ENCODE measurements at places on chromosomes 1 and 21.

DNA sequence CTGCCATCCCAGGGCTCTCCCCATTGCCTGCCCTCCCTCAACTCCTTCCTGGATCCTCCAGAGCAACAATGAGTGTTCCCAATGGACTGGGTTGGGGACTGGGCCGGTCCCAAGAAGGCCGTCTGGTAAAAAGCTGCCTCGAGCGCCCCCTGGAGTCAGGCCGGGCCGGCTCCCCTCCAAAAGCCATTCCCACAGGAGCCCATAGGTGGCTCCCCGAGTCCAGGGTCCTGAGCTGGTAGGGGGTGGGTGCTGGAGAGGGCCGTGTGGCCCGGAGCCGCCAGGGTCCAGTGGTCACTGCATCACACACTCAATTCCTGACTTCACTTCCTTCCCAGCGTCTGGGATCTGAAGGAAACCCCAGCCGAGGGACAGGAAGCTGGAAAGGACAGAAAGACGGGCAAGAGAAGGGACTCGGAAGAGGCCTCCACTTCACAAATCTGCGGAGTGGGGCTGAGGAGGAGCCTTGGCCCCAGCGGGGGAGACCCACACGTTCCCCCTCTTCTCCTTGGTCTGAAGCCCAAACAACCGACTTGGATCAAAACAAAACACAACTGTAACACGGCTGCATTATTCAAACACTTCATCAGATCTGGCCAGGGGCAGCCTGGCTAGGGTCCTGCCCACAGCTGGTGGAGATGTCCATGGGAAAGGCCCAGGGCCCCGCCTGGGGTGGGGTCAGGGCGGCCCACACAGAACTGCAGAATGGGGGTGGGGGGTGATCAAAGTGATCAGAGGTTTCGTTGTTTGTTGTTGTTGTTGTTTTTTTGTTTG, 10.9 kb upstream of the ALDH4A1 start:
- no peak for DNase-seq

DNA sequence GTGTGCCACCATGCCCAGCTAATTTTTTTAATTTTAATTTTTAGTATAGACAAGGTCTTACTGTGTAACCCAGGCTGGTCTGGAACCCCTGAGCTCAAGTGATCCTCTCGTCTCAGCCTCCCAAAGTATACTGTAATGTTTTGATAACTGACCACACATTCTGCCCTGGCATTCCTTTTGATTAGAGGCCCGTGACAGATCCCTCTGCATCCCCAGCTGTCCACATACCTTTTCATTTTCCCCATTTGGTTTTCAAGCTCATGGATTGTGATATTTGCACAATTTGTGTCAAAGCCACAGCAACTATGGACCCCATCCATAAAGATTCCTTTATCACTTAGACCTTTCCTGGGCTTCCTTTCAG, 116.8 kb upstream of the ATP1A1 start:
- DNase-seq = no peak

DNA sequence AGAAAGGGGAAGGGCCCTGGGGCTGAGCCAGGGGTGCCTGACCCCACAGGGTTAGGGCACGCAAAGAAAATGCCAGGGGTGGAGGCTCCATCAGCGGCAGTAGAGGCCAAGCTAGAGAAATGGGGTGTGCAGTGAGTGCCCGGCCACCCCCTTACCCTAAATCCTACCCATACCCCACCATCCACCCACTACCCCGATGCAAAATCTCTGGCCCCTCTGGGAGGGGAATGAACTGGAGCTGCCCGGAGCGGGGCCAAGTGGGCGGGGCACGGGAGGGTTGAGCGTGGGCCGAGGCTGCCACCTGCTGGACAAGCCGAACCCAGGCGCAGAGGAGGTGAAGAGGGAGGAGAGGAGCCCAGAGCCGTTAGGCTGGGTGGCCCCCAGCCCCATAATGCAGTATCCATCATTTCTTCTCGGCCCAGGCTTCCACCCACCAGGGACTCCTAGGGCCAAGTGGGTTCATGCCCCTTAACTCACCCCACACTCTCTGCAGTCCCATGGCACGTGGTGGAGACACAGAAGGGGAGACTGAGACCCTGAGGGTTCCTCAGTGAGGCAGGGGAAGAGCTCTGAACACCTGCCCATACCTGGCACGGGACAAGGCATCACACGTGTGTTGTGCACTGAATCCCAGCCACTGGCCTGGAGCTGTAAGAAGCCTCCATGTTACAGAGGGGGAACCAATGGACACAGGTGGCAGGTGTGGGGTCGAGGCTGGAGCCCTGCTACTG, 1.4 kb upstream of the C1QC start:
- DNase-seq = no peak

- no peak for DNase-seq
These were observed 13.1 kb downstream of the SDC3 start for GRCh38 chr1:30895382-30895943.

GRCh38 chr1:155043793-155044192, 7.3 kb upstream of the ADAM15 start:
- DNase-seq = no peak

- no peak for DNase-seq
These were observed 3.4 kb upstream of the AHDC1 start for GRCh38 chr1:27607239-27607804.

GRCh38 chr21:38081708-38082107, 165.5 kb upstream of the KCNJ6 start:
- no peak for DNase-seq

GRCh38 chr1:118338936-118339335, 153.9 kb upstream of the SPAG17 start:
- no peak for DNase-seq

DNA sequence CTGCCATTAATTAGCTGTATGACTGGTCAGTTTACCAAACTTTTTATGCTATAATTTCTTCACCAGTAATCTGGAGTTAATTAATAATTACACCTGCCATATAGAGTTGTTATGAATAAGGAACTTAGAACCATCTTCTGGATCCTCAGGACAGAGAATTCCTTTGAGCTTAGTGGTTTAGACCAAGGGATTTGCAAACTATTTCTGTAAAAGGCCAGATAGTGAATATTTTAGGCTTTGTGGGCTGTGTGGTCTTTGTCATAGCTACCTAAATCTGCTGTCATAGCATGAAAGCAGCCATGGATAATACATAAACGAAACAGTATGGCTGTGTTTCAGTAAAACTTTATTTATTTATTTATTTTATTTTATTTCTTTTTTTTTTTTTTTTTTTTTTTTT, 9.0 kb downstream of the TIMM17A start:
- no peak for DNase-seq

GRCh38 chr1:65065524-65066418, 82.2 kb upstream of the AK4 start:
- DNase-seq = no peak

GRCh38 chr1:50066806-50067205, 41.9 kb upstream of the ELAVL4 start:
- DNase-seq = no peak

GRCh38 chr21:34342476-34342875, 21.3 kb upstream of the KCNE2 start:
- no peak for DNase-seq

- no peak for DNase-seq
These were observed 233.9 kb downstream of the PTBP2 start for GRCh38 chr1:96955307-96956012.

DNA sequence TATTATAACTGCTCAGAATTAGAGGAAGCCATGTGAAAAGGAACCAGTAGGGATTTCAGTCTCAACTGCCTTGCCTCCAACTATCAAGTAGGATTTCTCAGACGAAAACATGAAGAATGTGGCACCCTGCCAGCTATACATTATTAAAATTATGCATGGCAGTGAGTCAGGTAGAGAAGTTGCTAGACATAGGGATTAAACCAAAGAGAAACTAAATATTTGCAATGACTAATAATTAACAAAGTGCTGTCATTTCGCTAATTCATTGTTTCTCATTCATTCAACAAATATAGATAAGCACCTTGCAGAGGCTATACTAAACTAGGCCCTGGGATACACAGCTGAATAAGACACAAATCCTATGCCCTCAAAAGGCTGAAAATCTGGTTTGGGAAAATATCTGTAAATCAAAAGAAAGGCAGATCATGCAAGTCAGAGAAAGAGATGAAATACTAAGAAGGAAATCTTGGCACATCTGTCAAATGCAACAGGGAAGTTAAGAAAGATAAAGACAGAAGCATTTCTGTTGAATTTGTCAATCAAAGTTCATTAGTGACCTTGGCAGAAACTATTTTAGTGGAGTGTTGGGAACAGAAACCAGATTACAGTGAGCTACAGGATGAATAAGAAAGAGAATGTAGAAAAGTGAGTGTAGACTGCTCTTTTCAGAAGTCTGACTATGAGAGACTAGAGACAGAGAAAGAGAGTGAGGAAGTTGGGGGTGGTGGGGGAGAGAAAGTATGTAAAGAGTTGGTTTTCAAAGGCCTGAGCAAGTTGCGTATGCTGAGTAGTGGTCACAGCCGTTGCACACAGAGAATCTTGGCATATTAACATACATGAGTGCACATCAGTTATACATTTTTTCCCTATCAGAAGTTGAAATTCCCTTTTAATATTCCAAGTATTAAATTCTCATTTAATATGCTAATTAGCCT, 14.7 kb upstream of the NBPF11 start:
- DNase-seq = no peak

- no peak for DNase-seq
These were observed 82.0 kb downstream of the DISP1 start for GRCh38 chr1:222896630-222897526.

DNA sequence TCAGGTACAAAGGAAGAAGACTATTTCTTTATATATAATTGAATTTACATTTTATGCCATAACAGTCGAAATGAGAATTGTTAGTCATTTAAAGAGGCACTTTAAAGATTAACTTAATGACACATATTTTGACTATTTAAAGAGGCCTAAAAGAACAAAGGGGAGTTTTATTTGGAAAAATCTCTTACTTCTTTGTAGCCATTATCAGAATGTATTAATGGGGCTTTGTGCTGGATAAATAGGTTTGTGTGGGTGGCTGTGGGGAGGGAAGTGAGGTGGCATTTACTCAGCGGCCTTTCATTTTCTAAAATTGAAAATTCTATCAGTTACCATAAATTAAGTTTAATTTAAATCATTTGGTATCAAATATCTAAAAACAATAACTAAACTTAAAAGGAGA, 462.2 kb upstream of the CXADR start:
- DNase-seq = no peak

- DNase-seq = no peak
These were observed 43.7 kb downstream of the COL6A1 start for GRCh38 chr21:46025113-46025770.

DNA sequence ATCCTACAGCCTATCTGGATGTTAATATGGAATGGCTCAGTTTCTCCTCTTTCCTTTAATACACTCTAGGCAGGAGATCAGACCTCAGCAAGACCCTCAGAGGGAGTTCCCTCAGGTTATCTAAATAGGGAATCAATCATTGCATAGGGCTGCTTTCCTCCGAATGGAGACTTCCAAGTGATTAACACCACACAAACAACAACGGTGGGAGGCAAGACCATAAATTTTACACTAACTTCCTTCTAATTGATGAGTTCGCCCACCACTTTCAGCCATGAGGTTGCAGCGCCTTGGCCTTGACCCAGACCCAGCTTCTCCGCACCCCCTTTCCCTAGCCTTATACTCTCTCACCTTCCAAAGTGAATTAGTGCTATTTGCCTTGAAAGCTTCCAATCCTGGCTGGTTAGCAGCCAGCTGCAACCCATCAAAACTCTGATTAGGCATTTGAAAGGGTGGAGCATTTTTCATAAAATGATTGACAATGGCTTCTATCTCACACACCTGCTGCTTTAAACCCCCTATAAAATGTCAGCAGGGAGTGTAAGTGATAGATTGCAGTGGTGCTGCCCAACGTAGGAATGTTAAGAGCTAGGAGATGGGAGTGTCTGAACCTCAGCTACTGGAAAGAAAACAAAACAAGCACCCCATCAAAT, 534.9 kb upstream of the USP24 start:
- DNase-seq = no peak

DNA sequence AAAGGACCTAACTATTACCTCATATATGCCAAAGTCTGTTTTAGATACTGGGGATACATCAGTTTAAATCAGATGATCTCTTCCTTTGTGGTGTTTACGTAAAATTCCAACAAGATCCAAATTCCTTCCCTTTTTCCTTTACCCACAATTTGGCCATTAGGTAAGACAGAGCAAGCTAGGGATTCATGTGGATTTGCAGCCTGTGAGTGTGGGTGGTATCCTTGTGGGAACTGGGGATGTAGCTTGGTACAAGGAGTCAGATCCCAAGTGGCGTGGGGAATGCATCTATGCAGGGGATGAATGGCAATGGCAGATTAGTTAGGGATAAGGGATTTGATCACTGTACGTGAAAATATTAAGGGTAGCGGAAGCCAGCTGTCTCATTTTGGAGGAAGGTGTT, 9.8 kb upstream of the STRIP1 start:
- DNase-seq = no peak

DNA sequence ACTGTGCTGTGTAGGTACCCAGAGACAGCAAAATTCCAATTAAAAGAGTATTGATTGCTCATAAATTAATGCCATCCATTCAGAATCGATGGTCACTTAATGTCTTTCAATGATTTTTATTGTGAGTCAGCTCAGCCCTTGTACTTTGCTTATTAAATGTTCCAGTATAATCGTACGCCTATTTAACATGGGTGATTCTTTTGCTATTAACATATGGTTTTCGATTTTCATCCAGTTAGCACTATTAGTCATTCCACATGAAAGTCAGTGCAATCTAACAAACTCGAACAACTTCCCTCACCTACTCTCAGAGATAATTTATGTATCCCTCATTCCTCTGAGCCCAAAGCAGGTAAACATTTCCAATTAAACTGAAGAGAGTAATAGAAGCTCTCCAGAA, 109.6 kb upstream of the APP start:
- DNase-seq = no peak

GRCh38 chr1:86858524-86859261, 55.2 kb downstream of the SELENOF start:
- DNase-seq = no peak

DNA sequence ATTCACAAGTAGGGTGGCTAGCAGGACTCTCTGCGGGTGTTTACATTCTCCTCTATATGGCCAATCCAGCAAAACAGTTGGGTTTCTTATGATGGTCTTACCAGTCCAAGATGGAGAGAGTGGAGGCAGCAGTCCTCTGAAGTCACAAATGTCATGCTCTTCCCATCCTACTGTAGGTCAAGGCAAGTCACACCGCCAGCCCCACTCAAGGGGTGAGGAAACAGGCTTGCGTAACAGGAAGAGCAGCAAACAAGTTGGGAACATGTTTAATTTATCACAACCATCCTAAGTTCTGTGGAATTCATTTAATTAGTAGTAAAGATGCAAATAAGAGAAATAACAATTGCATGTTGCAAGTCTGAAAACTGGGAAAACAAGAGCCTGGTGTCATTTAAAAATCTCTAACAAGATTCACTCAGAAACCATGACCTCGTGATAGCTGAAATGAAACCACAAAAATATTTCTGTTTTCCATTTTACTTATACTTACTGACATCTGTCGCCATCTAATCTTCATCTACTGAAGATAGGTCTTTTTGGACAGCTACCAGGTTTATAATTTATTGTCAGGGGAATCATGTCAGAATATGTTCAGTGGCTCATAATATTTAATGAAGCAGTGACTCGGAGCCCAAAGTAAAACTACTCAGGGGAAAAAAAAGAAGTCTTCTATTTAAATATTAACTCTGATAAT, 349.1 kb upstream of the FMN2 start:
- no peak for DNase-seq

GRCh38 chr1:59698386-59698785, 116.4 kb upstream of the HOOK1 start:
- DNase-seq = no peak

Data from NCI-H1417 treated with DMSO at 0.1 percent for 48 hours (cell line).